ENCODE measurements at places on chromosomes 7 and 10. TPM values are rescaled to one million over a fixed set of nuclear protein-coding genes. Genes with fewer than 3 reads are reported as not detected.
A peak's percentile ranks its signal among the peaks of the same experiment; 100 is the strongest.

DNA sequence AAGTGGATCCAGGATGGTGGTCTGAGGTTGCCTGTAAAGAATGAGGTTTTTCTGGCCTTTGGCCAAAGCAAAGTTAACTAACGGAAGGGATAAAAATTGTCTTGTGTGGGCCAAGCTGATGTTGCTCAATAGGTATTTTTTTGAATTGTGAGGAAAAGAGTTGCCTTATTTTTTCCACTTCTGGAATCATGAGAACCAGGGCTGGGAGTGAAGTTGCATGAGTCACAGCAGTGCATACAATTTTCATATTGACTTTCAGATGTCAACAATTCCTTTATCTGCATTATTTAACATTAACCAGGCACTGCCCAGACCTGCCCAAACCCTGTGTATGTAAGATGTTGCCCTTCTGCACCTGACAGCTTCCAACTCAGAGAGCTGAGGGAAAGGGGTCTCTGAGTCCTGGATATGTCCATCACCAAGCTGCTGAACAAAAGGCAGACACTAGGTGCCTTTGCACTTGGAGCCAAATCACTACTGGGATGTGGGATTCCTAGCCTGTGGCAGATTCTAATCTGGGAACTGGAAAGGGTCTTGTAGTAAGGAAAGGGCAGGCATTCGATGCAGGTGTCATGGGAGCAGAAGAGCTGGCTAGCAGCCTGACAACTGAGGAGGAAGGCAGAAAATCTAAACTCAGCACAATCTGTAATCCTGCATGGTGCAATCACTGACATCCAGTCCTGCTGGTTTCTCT, 52.3 kb upstream of the SLC35B4 start:
- DNase-seq = no peak

GRCh38 chr10:50624413-50624865, 683 bp upstream of the SGMS1 start:
- DNase-seq = peak; percentile 97

GRCh38 chr10:96136810-96137209, 6.7 kb downstream of the ZNF518A start:
- no peak for DNase-seq

NDUFA5 gene
- 65.6 TPM for total RNA-seq

SLC26A4 gene
- total RNA-seq = 0.71 TPM

DNA sequence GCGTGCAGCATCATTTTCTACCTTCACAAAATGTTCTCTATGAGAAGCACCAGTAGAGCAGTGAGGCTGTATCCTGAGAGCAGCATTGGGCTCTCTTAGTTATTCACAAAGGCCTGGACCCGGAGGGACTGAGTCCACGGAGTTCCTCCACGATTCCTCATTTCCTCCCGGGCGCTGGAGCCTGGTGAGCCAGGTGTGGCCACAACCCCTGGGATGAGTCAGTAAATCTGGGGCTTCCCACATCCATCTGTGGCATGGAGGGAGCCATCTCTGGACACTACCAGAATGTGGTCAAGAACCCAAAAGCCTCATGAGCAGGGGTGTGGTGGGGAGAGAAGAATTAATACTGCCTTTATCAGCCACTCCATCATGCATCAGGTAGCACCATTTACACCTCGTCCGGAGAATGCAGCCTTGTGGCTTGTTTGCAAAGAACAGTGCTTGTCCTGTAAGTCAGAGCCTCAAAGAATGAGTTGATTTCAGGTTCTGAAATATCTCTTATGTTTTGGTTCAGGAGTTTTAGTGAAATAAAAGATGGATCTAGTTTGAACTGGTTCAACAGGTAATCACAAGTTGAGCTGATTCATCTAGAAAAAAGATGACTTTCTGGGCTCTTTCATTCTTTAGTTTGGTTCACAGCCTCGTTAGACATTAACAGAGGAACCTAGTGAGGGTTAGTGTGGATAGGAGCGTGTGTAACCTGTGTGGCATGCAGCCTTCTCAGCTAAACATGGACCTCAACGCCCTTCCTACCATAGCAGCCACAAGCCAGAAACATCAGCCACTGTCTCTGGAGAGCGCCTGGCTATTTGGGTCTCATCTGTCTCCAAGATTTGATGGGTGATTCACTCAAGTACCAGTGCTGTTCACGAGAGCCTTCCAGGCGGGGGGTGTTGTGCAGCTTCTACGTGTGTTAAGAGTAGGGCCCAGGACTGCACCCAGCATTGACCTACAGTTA, 95.2 kb downstream of the WDR37 start:
- no peak for DNase-seq

ASL gene
- 7.3 TPM for total RNA-seq

DNA sequence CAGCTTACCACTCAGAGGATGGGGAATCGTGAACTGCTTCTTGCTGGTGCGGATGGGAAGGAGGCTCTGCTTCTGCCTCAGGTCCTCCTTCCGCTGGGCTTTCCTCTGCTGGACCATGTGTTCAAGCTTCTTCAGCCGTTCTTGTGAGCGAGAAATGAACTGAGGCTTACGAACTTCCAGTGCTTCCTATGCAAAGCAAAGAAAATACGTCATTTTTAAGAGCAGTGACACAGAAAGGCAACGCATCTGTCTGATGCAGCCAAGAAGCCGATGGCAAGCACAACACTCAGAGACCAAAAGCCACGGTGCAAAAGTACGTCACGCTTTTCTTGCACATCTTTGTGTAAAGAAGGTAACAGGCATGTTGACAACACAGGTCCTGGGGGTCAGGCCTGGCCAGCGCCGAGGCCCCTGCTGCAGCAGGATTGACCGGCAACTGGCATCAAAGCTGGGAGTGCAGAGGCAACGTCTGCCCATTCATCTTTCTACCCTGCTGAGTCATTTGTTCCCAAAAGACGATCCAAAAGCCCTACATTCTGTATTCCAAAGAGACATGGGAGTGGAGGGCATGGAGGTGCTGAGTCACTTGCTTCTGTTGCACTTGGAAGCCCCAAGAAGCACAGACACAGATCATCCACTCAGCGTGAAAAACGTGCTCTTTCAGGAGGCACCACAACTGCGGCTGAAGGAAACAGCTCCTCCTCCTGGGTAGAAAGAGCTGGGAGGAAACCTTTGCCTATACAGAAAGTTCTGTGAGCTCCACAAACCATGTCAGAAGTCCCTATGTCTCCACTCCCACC, 71.0 kb upstream of the ADAM12 start:
- DNase-seq = no peak

DNA sequence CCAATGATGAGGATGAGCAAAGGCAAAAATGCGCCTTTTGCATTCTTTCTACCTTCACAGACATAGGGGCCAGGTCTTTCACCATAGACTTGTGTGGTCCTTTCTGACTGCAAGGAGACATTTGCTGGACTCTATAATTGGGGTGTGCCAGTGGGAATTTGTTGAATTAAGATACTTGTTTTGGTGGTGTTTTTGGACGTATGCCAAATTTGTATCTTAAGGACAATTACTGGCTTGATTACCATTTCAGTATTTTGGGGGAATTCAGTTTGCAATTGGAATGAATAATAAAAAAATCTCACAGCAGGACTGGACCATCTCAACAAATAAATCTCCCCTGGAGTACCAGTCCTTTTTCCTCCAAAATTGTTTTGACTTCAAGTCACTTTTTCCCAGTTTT, 47.9 kb downstream of the SND1 start:
- DNase-seq = no peak

DNA sequence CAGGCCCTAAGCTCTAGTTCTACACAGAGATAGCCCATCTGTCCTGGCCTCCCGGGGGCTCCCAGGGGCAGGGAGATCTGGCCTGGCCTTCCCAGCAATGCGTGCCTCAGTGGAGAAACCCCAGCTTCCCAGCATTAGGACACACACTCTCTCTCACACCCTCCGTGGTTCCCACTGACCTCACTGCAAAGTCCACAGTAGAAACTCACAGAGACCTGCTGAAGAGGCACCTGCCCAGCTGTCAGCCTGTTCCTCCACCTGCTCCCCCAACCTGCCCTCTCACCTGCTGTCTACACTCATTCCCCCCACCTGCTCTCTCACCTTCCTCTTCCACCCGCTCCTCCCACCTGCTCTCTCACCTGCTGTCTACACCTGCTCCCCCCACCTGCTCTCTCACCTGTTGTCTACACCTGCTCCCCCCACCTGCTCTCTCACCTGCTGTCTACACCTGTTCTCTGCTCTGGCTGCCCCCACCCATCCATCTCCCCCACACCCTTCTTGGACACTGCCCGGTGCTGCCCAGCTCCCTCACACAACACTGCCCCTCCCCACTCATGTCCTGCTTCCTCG, 21.1 kb upstream of the PFKP start:
- DNase-seq = no peak

PRR15 gene
- total RNA-seq = 0.11 TPM
